ENCODE measurements at places on chromosomes 2 and 18. TPM values are rescaled to one million over a fixed set of nuclear protein-coding genes. Genes with fewer than 3 reads are reported as not detected.

The PROM2 gene
- total RNA-seq: not detected

The COL4A4 gene
- not detected for total RNA-seq

The CFAP221 gene
- total RNA-seq: not detected

The CAB39 gene
- 41.2 TPM for total RNA-seq

The FABP1 gene
- not detected for total RNA-seq

The SPDYA gene
- 0.88 TPM for total RNA-seq

The TEX261 gene
- total RNA-seq: 55.3 TPM

The TEKT4 gene
- not detected for total RNA-seq

The HPCAL1 gene
- 30.5 TPM for total RNA-seq

The PPM1G gene
- 111 TPM for total RNA-seq

The REG1B gene
- not detected for total RNA-seq

The AGXT gene
- total RNA-seq: not detected

The ARPC2 gene
- 196 TPM for total RNA-seq

The CCDC150 gene
- total RNA-seq: 0.69 TPM

The CDKL4 gene
- 0.95 TPM for total RNA-seq

The NDC80 gene
- total RNA-seq: 27.7 TPM

The TUBB8B gene
- total RNA-seq: 0.69 TPM

The POMC gene
- not detected for total RNA-seq

The ECEL1 gene
- 0.05 TPM for total RNA-seq

The DLX1 gene
- 3.6 TPM for total RNA-seq

The ALPG gene
- not detected for total RNA-seq

The COLEC11 gene
- total RNA-seq: not detected

The EFEMP1 gene
- not detected for total RNA-seq

The CAPN14 gene
- total RNA-seq: 0.24 TPM

The PPM1B gene
- 30.4 TPM for total RNA-seq

The POTEE gene
- not detected for total RNA-seq

The CD28 gene
- total RNA-seq: not detected

Data from SK-MEL-5 (cell line).